Activated B cell treated with CpG ODN at 0.5 μM for 24 hours (primary cell): ENCODE measurements at places on chromosomes 3 and 15.

DNA sequence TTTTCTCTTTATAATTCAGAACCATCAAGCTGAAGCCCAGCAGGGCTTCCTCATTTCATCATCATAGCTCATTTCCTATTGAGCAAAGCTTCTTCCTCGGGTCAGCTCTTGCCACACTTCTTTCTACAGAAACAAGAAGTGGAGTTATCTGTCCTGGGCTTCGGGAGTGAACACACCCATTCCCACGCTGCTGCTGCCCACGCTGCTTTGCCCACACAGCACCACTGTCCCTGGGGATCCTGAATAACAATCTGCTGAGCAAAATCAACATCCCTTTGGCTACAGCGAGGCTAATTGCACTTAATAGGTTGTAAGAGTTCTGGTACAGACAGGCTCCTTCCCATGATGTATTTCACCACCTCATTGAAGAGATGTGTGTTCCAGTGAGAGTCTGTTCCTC, 23.7 kb downstream of the CEP19 start:
- DNase-seq, result no peak

GRCh38 chr3:9135526-9135925, 113.9 kb downstream of the SRGAP3 start:
- no peak for DNase-seq

DNA sequence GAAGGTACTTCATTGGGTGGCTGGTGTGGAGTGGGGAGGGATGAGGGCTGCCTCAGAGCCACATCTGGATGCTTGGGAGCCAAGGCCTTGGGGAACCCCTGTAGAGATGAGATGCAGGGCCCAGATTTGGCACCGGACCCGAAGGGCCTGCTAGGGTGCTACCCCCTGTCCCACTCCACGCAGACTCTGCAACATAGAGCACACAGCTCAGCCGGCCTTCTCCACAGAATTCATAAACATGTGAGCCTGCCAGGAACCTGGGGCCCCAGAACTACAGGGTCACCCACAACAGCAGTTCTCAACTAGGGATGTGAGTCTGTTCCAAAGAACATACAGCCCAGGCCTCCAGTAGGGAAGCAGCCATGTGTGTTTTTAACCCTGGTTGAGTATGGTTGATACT, 62.8 kb downstream of the LRIG1 start:
- DNase-seq, result no peak

GRCh38 chr3:8766148-8766547, 3.3 kb downstream of the OXTR start:
- DNase-seq, result no peak

GRCh38 chr3:149512073-149512782, 37.7 kb downstream of the TM4SF4 start:
- DNase-seq, result no peak

DNA sequence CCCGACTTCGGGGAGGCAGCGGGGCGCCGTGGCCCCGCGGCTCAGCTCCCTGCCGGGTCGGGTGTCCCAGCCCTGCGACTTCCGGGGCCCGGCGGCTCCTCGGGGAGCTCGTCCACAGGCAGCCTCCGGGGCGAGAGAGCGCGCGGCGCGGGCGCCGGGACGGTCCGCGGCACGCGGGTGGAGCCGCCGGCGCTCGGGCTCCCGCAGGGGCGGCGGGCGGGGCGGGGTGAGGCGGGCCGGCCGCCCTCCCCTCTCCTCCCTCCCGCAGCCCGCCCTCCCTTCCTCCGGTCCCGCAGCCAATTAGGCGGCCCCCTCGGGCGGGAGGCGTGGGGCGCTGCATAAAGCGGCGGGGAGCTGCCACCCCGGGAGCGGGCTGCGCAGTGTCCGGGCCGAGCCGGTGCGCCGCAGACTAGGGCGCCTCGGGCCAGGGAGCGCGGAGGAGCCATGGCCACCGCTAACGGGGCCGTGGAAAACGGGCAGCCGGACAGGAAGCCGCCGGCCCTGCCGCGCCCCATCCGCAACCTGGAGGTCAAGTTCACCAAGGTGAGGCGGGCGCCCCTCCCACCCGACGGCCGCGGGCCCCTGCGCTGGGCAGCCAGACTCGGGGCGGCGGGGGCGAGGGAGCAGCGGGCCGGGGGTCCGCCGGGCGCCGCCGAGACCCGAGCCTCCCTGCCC, at the start of gene ALDH1A3:
TSS of gene ALDH1A3 (plus strand) at position 368 of the 675 bp plus-strand sequence. CDS start at position 445, 77 bp downstream.
- DNase-seq, result peak; percentile 17

DNA sequence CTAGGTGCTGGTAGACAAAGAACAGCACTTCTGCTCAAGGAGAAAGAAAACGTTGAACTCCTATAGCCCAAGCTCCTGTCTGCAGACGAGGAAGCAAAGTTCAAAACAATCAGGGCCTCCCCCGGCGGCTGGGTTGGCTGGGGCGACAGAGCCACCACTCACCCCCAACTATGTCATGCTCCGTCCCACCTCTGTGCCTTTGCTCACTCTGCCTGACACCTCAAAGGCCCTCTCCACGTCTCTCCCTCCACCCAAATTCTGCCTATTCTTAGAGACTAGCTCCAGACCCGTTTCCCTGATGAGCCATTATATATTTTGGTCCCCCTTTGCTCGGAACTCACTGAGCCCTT, 304.3 kb downstream of the TLE3 start:
- DNase-seq, result no peak

DNA sequence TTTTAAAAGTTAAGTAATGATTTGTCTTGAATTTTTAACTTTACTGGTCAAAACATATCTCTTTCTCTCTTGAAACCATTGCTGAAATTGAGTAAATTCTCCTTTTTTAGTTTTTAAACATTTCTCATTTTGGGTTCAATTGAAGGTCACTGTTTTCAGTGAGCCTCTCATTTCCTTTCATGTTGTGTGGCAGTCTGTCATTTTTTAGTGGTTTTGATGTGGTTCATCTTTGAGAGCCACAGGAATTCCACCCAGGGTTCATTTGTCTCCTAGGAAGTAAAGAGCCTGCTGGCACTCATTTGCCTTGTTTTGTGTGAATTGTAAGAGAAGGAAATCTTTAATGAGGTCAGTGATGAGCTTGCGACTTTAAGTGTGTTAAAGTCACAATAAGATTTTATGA, 10.4 kb downstream of the CLDN11 start:
- no peak for DNase-seq

DNA sequence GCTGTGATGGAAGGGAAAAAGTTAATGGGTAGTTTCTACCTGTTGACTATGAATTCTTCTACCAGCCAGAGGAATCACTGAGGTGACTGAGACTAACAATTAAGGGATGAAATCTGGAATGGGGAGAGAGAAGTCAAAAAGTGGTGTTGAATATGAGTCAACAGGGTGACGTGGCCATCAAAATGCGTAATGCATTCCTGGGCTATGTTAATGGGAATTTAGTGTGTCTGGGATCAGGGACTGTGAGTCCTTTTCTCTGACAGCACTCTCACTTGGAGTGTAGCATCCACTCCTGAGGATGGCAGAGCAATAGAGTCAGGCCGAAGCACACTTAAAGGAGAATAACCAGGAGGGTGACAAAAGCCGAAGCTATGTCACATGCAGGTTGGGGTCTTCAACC, 60.4 kb downstream of the MESD start:
- DNase-seq, result no peak

- DNase-seq, result no peak
Measured at GRCh38 chr15:98333251-98333650, 315.1 kb upstream of the IGF1R start.

DNA sequence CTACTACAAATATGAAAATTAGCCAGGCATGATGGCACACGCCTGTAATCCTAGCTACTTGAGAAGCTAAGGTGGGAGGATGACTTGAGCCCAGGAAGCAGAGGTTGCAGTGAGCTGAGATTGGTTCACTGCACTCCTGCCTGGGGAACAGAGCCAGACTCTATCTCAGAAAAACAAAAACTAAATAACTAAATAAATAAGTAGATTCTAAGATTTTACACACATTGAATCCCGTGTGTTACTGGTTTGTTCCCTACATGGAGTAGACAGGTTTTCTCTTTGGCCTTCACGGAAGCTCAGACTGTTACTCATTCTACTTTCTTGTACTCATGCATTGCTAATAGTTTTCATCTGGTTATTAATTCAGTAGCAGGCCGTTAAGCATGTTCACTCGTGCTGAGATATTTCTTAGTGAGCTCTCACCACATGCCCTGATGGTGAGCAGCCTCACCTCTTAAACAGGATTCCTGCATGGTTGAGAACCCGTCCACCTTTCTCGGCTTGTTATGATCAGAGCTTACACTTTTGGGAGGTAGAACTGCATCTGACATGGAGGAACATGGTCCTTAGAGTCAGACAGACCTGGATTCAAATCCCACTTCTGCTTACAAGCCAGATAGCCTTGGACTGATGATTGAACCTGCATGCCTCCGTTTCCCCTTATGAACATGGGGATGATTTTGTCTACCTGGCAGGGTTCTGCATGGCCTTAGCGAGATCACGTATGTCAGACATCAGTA, 49.1 kb downstream of the CMTM7 start:
- no peak for DNase-seq

- no peak for DNase-seq
Measured at GRCh38 chr3:98740324-98740723, 22.8 kb upstream of the ST3GAL6 start.
